T-cell (primary cell): ENCODE measurements at places on chromosomes 11 and 22.

- DNase-seq, result no peak
These were observed 98.2 kb upstream of the MTMR2 start for GRCh38 chr11:96021901-96022650.

DNA sequence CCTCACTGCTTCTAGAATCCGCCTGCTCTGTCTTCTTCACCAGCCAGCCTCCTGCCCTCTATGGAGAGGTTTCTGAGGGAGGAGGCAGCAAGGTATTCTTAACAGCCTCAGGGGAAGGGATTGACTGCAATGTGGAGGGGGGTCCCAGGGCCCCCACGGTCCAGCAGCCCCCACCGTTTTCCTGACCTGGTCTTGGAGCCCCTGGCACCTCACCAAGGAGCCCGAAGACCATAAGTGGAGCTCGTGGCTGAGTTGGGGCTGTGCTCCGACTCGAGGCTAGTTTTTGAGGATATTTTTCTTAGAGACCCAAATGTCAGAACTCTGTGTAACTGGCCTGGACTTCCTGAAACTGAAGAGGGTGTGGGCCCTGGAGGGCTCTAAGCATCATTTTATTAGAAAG is 590.0 kb downstream of the BRD1 start:
- DNase-seq, result no peak

DNA sequence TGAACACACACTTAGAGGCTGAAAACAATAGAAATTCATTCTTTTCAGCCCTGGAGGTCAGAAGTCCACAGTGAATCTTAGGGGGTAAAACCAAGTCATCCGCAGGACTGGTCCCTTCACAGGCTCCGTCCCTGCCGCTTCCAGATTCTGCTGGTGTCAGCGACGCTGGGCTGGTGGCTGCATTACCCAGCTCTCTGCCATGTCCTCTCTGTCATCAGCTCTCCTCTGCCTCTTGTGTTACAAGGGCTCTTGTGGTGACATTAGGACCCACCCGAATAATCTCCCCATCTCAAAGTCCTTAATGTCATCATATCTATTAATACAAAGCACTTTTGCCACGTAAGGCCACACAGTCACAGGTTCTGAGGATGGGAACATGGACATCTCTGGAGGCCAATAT is 47.7 kb upstream of the ANO1 start:
- no peak for DNase-seq

DNA sequence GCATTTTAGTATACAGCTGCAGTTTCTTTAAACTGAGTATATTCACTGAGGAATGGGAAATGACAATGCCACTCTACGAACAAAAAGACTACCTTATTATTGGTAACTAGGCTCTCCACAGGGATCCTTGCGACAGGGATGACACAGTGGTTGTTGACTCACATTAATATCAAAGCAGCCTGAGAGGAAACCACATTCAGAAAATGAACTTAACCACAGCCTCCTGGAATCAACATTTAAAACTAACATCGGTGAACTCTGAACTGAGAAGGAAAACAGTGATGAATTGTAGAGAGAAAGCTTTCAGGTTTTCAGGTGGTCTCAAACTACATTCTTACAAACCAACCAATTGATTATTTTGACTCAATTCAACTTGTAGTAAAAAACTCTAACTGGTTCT is 90.3 kb upstream of the MTMR2 start:
- DNase-seq, result peak; percentile 27

- DNase-seq, result peak; percentile 43
These were observed 55.0 kb downstream of the MYH9 start for GRCh38 chr22:36332623-36333332.

DNA sequence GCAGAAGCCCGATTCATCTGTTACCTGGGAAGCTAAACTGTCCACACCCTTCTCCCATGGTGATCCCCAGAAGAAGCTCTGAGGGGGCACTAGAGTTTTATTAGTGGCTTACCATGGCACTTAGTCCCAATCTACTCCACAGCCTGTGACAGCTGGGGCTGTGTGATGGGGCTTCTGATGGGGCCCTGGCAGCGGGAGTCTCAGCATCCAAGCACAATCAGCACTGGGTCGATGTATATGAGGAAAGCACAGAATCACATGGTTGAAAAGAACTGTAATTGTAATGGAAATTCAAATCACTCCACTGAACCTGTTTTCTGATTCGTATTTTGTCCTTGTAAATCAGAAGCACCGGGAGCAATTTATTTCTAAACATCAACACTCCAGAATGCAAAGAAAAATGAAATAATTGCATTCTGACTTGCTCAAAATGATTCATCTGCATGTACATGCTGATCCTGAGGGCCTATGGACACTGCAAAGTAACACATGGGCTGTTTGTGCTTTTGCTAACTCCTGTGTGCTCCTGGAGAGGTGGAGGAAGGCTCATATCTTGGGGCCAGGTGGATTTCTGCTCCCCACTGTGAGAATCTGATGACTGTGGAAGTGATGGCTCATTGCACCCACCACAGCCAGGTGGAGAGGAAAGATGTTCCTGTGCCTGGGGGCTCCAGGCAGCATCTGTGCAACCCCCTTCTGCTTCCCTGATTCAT is 203.0 kb downstream of the KIRREL3 start:
- DNase-seq, result no peak

GRCh38 chr11:61418136-61418535 is 11.6 kb downstream of the CPSF7 start:
- no peak for DNase-seq

GRCh38 chr11:80054582-80055165 is 613.8 kb upstream of the TENM4 start:
- no peak for DNase-seq

DNA sequence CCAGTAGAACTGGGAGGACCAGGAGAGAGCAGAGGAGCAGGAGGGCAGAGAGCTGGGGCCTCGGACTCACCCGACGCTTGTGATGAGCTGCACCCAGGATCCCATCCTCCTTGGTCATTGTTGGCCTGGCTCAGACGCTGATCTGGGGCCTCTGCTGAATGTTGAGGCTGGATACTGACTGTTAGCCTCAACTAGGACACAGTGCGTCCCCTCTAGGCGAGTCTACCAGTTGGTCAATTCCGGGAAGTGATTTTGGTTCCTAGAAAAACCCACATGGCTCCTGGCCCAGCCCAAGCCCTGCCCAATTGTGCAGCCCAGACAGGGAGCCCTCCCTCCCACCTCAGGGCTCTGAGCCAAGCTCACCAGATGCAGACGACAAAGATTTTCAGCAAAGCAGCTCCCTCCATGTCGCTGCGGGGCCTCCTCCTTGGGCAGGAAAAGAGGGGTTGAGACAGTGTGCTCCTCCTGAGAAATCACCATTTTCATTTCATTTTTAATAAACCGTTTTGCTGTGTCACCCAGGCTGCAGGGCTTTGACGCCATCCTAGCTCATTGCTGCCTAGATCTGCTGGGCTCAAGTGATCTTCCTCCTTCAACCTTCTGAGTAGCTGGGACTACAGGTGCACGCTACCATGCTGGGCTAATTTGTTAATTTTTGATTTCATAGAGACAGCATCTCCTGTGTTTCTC is at the start of gene APOL4:
Gene APOL4 (minus strand): TSS at position 180 of the 690 bp plus-strand sequence. CDS start 75 bp downstream, at position 105.
- DNase-seq, result no peak

DNA sequence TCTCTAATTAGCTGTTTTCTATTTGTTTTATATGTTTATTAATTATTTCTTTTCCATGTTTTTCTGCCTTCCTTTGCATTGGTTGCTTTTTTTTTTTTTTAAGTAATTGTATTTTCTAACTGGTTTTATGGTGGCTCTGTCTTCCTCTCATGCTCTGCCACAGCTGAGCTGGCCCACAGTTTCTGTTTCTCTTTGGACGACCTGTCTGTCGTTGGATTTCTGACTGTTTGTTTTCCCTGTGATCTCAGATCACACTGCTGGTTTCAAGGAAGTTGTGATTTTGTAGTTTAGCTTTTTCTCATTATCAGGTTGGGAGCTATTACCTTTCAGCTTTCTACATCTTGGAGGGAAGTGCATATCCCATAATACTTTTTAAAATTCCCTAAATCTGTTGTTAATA is 15.9 kb upstream of the OR6M1 start:
- no peak for DNase-seq

GRCh38 chr11:47992959-47993820 is 12.8 kb downstream of the PTPRJ start:
- DNase-seq, result no peak

- no peak for DNase-seq
These were observed 28.3 kb downstream of the MOV10L1 start for GRCh38 chr22:50118129-50118528.

GRCh38 chr11:81030186-81030585 is 1589.4 kb upstream of the TENM4 start:
- DNase-seq, result no peak

- no peak for DNase-seq
These were observed 46.1 kb downstream of the ENTHD1 start for GRCh38 chr22:39847477-39847876.

- no peak for DNase-seq
These were observed 1.3 kb downstream of the SLC39A13 start for GRCh38 chr11:47409440-47410369.

GRCh38 chr11:116931206-116931953 is 94.0 kb upstream of the APOA1 start:
- DNase-seq, result peak; percentile 50

GRCh38 chr11:35390737-35391682 is 28.3 kb downstream of the SLC1A2 start:
- DNase-seq, result no peak

DNA sequence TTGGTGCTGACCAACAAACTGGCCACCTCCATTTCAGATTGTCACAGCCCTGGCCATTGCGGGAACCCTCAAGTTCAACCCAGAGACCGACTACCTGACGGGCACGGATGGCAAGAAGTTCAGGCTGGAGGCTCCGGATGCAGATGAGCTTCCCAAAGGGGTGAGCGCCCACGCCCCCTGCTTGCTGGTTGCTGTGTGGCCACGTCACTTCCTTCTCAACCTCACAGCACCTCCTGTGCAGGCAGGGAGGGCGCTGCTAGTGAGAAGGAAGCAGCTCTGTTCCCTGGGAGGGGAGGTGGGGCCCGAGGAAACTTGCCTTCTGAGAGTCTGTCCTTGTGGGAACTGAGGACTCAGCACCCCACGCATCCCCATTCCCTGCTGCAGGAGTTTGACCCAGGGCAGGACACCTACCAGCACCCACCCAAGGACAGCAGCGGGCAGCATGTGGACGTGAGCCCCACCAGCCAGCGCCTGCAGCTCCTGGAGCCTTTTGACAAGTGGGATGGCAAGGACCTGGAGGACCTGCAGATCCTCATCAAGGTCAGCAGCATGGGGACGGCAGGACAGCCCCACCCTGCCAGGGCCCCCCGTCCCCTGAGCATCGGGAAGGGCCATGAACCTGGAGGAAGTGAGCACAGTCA is 19.3 kb downstream of the POLR3H start:
- peak; percentile 60 for DNase-seq

GRCh38 chr11:65083834-65084597 is at the start of the genes CDCA5 and ZFPL1:
CDCA5 (minus strand) TSS chr11:65084040; CDS start chr11:65083978, 62 bp downstream.
ZFPL1 (plus strand) TSS chr11:65084222; CDS start chr11:65084699, 477 bp downstream.
- peak; percentile 95 for DNase-seq

DNA sequence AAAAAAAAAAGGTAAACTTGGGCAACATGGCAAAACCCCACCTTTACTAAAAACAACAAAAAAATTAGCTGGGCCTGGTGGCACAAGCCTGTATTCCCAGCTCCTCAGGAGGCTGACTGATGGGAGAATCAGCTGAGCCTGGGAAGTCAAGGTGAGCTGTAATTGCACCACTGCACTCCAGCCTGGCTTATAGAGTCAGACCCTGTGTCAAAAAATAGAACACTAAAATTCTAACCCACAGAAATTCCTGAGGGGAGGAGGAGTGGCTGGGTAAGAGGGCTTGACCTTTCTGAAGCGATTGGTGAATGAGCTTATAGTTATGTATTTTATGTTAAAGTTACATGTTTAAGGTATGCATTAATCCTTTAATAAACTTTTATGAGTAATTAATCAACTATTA is 53.3 kb downstream of the FAT3 start:
- DNase-seq, result no peak

- no peak for DNase-seq
These were observed 62.6 kb upstream of the RASD2 start for GRCh38 chr22:35477911-35478582.

DNA sequence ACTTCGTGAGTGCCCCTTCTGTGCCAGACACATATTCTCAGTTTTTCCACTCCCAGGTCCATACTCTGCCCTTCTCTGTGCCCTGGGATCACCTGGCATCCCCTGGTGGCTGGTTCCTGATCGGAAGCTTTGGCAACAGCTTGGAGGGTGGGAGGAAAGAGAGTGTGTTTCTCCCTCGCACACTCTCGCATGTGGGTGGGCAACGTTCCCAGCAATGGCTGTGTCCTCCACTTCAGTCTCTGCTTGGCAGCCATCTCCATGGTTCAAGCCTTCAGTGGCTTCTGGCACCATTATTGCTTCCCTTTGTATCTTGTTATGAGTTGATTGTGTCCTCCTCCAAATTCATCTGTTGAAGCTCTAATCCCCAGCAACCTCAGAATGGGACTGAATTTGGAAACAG is 342.7 kb upstream of the SYN3 start:
- no peak for DNase-seq

DNA sequence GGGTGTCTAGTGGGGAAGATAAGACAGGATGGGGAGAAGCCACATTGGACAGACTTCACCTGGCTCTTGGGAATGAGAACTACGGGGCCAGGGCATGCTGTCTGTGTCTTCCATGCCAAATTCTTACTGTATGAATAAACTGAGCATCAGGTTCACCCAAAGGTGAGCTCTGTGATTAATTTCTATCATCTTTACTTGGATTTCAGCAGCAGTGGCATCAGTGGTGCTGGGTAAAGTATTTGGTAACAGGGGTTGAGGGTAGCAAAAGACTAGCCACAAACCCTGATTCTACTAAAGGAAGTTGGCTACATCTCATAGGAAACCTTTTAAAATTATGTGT is 38.8 kb downstream of the IRAG1 start:
- DNase-seq, result no peak

GRCh38 chr11:116466191-116466590 is 306.6 kb downstream of the BUD13 start:
- DNase-seq, result no peak

DNA sequence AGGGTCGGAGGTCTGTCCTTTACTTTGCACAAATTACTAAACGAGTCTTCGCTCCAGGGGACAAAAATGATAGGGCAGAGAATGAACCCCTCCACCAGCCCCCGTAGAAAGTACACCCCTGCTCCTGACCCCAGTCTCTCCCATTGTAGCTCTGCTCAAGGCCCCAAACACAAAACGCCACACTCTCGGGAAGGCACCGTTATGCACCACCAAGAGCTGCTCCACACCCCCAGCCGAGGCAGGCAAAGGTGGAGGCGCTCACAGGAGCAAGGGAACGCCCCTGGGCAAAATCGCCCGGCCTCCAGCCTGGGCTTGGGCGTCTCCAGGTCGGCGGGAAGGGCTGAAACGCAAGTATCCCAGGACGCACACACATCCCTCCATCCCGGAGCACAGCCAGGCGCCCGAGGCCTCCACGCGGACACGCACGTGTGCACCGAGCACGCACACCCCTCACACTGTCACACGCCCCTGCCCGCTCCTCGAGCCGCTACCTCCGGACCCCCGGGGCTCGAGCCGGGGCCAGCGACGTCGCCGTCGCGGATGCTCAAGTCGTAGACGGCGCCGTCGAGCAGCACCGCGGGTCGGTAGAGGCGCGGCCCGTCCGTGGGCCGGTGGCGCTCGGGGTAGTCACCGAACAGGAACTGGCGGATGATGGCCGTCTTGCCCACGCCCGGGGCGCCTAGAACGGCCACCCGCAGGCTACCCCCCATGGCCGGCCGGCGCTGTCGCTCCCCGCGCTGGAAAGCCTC is 786 bp downstream of the RASL10A start:
- DNase-seq, result no peak

- DNase-seq, result no peak
These were observed 11.7 kb upstream of the MPEG1 start for GRCh38 chr11:59224351-59224928.
